ENCODE measurements at places on chromosomes 3 and 15. TPM values are rescaled to one million over a fixed set of nuclear protein-coding genes. Genes with fewer than 3 reads are reported as not detected.

SPINK8 gene
- total RNA-seq = not detected

UBAP1L gene
- 1.6 TPM for total RNA-seq

FAM107A gene
- 74.4 TPM for total RNA-seq

ALDH1A2 gene
- total RNA-seq = 0.58 TPM

CA12 gene
- total RNA-seq = 4.9 TPM

Measured in glomerular endothelial cell (primary cell).